ENCODE measurements at places on chromosomes 2 and 18.

DNA sequence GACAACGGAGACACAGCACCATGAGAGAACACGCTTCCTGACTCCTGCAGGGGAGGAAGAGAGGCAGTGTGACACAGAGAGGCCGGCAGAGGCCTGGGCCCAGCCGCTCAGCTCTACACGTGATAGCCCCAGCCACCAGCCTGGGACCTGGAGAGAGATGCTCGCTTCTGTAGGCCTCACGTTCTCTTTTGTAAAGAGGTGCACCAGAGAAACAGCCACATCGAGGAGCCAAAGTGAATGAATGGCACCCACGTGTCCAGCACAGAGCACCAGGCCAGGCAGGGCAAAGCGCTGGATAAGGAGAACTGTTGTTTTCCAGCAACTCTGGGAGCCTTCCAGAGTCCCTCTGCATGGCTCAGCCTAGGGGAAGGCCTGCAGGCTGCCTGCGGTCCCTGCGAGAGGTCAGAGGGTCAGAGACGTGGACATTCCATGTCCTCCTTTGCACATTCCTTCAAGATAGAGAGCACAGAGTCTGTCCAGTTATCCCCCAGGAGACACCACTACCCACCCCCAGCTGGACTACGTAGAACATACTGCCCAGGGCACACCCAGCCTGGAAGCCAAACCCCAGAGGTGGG lies 14.2 kb downstream of the LIMS2 start:
- no peak for DNase-seq

GRCh38 chr2:195537811-195538210 lies 119.2 kb upstream of the SLC39A10 start:
- no peak for DNase-seq

- no peak for DNase-seq
Measured at GRCh38 chr2:33620-34019, 12.7 kb downstream of the FAM110C start.

- DNase-seq = no peak
Measured at GRCh38 chr2:233037078-233037477, 4.6 kb downstream of the NEU2 start.
